ENCODE measurements at places on chromosomes 6 and 20. TPM values are rescaled to one million over a fixed set of nuclear protein-coding genes. Genes with fewer than 3 reads are reported as not detected.

The DCDC2 gene
- total RNA-seq, result 0.59 TPM

The SLC17A3 gene
- 0.27 TPM for total RNA-seq

DNA sequence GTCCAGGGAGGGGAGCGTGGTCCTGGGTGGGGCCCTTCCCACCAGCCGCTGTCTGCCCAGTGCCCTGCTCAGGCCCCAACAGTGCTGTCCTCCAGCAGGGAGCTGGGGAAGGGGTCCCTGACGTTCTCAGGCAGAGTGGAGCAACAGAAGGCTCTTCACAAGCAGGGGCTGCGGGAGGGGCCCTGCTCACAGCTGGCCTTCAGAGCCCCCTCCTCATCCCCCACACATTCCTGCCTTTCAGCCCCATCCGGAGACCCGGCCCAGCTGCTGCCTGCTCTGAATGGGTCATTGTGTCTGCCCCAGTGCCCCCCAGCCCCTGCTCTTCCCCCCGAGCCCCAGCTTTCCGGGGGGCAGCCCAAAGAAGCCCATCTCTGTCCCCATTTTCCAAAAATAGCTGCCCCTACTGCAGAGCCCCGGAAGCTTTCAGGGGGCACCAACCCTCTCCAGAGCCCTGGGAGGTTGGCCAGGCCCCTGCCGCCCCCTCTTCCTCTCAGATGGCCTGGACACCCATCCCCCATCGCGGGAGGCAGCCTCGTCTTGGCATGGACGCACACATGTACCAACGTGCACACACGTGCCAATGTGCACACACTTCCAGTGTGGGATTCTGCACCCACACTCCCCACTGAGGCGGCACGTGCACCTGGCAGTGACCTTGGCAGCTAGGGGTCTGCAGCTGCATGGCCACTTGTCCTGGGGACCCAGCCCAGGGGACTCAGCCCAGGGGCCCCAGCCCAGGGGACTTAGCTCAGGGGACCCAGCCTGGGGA, 3.7 kb downstream of the COL20A1 start:
- DNase-seq, result no peak

- no peak for DNase-seq
These were observed 543.4 kb downstream of the CD83 start for GRCh38 chr6:14660806-14661579.

GRCh38 chr6:996271-996852, 303.4 kb upstream of the EXOC2 start:
- DNase-seq, result no peak

Data from GM23338 (cell line).